ENCODE measurements at places on chromosomes 11 and 22.

- no peak for DNase-seq
Measured at GRCh38 chr22:44460287-44460686, 37.7 kb downstream of the RTL6 start.

DNA sequence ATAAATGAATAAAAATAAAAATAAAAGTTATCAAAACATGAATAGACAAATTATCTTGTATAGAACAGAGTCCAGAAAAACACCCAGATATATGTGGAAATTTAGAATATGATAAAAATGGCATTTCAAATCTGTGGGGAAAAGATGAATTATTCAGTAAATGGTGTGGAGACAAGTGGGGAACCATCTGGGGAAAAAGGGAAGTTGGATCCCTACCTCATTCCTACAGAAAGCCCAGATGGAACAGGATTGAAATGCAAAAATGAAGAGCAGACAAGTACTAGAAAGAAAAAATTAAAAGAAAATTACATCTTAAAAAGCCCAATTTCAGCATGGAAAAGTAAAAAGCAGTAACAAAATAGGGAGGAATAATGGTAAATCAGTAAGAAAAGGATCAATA is 8.1 kb upstream of the RASL10A start:
- DNase-seq = no peak

DNA sequence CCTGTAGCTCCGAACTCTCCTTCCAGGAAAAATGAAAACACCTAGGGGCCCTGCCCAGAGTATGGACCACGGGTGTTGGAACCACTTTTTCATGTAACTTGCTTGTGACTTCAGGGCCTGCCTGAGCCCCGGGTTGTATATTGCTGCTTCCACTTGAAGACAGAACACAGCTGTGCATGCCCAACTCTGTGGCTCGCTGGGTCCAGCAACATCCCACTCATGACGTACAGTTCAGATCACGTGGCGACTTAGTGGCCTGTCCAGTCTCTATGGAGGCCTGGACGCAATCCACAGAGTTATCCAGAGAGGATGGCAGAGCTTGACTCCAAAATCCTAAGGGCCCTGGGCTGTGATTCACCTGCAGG is 6.8 kb downstream of the C11orf21 start:
- no peak for DNase-seq

GRCh38 chr11:69524291-69524882 is 42.9 kb downstream of the LINC01488 start:
- no peak for DNase-seq

DNA sequence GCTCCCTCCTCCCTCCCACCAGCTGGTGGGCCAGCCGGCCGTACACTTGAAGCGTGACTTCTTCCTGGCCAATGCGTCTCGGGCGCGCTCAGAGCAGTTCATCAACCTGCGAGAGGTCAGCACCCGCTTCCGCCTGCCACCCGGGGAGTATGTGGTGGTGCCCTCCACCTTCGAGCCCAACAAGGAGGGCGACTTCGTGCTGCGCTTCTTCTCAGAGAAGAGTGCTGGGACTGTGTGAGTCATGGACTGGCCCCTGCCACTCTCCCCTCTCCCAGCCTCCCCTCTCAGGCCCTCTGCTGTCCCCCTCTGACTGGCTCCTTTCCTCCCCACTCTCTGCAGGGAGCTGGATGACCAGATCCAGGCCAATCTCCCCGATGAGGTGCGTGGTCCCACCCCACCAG is 24.7 kb downstream of the CAPN1 start:
- no peak for DNase-seq

GRCh38 chr11:92642177-92642931 is 327.1 kb upstream of the MTNR1B start:
- DNase-seq = no peak

- peak; percentile 8 for DNase-seq
Measured at GRCh38 chr11:118415739-118416068, 14.3 kb downstream of the ATP5MG start.

DNA sequence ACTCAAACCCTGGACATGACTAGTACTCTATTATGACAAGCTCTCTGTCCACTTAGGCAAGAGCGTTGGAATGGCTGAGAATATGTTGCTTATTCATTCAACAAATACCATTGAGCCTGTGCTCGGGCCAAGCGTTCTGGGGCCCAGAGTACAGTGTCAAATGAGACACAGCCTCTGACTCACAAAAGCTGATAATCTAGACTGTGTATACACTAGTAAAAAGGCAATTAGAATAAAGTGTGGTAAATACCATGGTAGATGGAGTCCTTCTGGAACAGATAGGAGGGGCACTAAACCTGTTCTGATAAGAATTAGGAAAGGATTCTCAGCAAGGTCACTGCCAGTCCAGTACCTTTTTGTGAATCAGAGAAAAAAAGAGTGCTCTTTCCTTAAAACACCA is 24.7 kb downstream of the KCNE3 start:
- DNase-seq = no peak

GRCh38 chr11:74138572-74138971 is 32.2 kb downstream of the C2CD3 start:
- DNase-seq = no peak

- no peak for DNase-seq
Measured at GRCh38 chr22:39138357-39138997, 14.0 kb downstream of the CBX7 start.

DNA sequence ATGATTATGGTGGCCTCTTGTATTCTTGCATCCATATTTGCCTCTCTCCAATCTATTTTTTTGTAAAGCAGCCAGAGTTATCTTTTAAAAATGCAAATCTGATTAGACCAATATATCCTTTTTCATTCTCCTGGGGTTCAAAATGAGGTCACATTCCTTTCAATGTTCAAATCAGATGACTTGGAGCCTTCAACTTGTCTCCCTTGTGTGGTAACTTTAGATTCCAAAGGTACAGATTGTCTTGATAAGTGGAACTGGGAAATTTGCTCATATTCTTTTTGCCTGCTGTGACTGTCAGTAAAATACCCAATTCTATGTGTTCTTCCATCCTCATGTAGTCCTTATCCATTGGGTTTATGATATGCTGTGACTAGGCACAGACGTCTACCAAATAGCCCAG is 15.1 kb upstream of the CAPRIN1 start:
- DNase-seq = no peak

DNA sequence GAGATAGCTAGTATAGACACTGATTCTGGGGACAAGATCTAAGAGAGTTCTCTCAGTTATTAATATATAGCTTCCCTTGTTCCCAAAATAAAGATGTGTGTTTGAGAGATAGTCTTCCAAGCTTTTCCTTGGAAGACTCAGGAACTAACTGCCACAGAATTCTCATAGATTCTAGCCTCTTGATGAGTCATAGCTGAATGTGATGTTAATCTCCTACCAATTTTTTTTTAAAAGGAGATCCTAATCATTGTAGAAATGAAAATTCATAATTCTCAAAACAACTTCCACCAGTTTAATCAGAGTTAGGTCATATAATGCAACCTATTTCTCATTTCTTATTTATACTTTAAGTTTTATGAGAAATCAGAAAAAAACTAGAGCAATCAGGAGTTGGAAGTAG is 148.8 kb downstream of the JRKL start:
- DNase-seq = no peak

GRCh38 chr11:59394186-59394585 is 32.0 kb downstream of the OR5A2 start:
- DNase-seq = no peak

GRCh38 chr22:19757140-19757984 is 3.2 kb upstream of the TBX1 start:
- DNase-seq = no peak

- DNase-seq = no peak
Measured at GRCh38 chr11:3178349-3178748, 13.2 kb upstream of the OSBPL5 start.

- DNase-seq = no peak
Measured at GRCh38 chr11:69193629-69194028, 37.9 kb downstream of the SMIM38 start.

- DNase-seq = no peak
Measured at GRCh38 chr11:97739932-97740800, 1280.6 kb upstream of the CNTN5 start.

DNA sequence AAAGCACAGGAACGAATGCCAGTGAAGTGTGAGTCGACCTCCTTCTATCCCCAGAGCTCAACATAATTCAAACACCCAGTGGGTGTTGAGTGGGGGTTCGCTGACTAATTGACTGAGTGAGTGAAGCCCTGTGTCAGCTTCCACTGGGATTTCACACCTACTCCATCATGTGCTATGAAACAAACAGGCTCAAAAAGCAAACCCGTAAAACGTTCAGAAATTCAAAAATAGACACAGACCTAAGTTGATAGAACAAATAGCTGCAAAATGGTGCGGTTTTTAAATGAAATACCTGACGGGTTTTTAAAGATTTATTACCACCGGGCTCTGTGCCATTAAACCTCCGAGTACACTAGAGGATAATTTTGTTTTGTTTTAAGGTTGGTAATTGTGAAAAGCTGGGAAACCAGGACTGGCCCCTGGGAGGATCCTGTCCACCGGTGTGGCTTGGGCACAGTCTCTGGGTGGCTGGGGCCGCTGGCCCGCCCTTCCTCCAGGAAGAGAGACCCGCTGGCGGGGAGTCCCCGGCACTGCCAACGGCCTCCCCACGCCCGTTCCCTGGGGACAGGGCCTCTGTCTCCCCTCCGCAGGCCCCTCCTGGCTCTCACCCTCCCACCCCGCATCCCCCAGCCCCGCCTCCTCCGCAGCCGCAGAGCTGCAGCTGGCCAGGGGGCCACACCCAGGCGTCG is 13.6 kb downstream of the KCNJ5 start:
- DNase-seq = peak; percentile 61

- DNase-seq = no peak
Measured at GRCh38 chr11:762421-763072, 14.7 kb downstream of the GATD1 start.

DNA sequence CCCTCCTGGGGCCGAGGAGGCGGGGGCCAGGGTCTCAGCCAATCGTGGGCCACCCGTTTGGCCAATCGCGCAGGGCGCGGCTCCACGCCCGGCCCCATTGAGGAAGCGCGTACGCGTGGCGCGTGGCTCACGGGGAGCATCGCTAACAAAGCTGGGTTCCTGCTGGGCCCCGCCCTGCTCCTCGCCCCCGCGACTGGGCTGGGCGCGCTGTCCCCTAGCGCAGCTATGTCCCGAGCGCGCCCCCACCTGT is 614 bp upstream of the ASCL2 start:
- DNase-seq = no peak

DNA sequence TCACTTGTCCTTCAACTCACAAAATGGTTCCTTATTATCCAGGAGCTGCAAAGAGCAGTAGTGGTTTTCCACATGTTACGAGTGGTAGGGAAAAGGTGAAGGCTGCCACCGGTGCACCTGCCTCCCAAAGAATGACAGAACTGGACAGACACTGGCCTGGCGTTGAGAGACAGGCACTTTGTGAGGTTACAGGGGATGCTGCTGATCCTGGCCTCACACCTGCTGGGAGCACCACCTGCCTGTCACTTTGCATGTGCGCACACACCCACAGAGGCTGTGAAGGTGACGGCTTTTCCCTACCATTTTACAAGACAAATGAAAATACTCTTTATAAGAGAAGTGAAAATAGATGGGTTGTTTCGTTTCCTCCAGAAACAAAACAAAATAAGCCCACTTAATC is 175.3 kb upstream of the B3GAT1 start:
- no peak for DNase-seq

DNA sequence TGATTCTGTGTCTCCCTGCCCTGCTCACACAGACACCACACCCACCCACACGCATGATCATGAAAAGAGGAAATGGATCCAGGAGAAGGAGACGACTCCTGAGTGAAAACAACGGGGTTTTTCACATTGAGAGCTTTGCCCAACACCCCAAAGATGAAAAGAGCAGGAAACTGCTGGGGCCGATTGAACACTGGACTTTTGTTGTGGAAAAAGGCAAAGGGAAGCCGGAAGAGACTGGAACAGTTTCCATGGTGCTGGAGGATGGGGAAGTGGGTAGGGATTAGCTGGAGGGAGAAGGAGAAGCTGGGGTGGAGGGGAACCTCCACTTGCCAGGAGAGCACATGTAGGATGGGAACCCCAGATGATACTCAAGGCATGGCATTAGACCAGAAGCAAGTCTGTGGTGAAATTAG is 5.2 kb upstream of the SLC43A3 start:
- no peak for DNase-seq

DNA sequence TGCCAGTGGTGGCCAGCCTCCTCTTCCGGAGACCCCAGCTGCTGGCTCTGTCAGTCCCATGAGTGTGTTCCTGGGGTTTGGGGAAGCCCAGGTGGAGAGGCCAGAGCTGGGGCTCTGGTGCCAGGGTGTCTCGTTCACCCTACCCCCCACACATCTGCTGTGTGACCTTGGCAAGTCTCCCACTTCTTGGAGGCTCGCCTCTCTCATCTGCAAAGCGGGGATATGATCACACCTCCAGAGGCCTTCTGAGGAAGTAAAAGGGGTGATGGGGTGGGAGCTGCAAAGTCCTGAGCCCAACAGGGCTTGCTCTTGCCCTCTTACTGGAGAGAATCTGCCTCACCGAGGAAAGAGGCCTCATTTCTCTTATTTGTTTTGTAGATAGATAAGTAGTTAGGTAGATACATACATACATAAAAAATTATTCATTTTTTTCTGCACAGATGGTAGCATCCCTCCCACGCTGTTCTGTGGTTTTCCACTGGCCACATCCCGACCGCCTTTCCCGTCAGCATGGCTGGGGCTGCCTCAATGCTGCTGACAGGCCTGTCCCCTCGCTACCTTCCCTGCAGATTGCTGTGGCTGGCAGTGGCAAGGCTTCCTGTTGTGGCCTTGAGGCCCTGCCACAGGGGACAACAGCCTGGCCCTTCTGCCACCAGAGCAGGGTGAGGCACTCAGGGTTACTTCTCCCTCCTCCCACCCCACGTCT is 23.9 kb downstream of the MYO7A start:
- no peak for DNase-seq
